Testis (tissue), 5 donors: ENCODE measurements at places on chromosomes 6 and 20. TPM values are rescaled to one million over a fixed set of nuclear protein-coding genes. Genes with fewer than 3 reads are reported as not detected.
A peak's percentile ranks its signal among the peaks of the same experiment; 100 is the strongest.

DNA sequence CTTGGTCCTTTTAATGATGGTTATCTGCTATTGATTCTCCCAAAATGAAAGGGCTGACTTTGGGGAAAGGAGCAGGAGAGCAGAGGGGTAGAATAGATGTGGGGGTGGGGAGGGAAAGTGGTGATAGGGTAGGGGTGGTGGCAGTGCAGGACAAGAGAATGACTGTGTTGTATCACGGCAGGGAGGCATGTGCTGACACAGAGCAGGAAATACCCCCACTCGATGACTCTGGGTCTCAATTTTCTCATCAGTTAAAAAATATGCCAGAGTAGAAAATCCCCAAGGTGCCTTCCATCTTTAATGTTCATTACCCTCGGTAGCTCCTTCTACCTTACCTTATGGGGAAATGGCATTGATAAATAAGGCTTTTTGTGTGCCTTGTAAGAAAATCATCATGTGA is 79.0 kb upstream of the ATXN1 start:
- H3K27me3 ChIP-seq, result no peaks in the 10 kb centered on the region
- H3K4me3 ChIP-seq, result no peak overlapping the region
- H3K4me1 ChIP-seq, result no peaks in the 10 kb centered on the region

GRCh38 chr20:20926222-20926905 is 179.8 kb downstream of the LINC00237 start:
- H3K36me3 ChIP-seq, result no peaks in the 10 kb centered on the region
- H3K4me1 ChIP-seq, result no peaks in the 10 kb centered on the region
- H3K4me3 ChIP-seq, result no peak overlapping the region
- H3K27me3 ChIP-seq, result no peaks in the 10 kb centered on the region
- no peak for DNase-seq
- H3K27ac ChIP-seq, result no peak overlapping the region

DNA sequence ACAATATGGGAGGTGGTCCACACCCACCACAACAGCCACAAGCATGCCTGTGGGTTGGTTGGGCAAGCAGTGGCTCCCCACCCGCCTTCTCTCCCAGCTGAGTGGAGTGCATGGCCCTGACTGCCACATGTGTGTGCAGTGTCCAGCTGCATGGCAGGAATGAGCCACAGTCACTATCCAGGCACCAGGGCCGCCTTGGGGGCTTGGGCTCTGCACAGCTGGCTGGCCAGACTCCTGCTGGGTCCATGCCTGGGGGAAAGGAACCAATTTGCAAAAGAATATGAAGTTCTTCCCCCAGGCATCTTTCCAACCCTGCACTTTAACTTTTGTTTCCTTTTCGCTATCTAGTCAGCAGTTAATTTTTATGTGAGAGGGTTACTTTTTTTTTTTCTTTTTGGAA is 11.6 kb upstream of the ASCC3 start:
- H3K27ac ChIP-seq, result no peak overlapping the region
- no peaks in the 10 kb centered on the region for H3K36me3 ChIP-seq
- H3K4me1 ChIP-seq, result peaks cover 14% of the 10 kb centered on the region
- H3K27me3 ChIP-seq, result no peaks in the 10 kb centered on the region

DNA sequence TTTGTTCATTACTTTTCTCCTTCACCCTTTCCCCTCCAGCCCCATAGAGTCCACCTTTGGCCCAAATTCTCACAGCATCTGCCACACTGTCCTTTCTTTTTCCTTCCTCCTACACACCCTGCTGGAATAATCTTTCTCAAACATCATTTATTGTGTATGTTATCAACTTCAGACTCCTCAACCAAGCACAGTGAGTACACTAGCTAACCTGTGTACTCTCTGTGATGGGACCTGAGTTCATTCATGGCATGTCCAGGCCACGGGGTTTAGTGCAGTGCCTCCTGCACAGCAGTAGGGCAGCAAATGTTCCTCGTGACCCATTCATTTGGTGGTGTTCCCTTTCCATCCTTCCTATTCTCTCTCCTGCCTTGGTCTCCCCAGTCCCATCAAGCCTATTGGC is 7.1 kb upstream of the ARMC12 start:
- H3K27ac ChIP-seq, result peak overlapping the region; percentile 98
- H3K27me3 ChIP-seq, result no peaks in the 10 kb centered on the region
- no peaks in the 10 kb centered on the region for H3K36me3 ChIP-seq
- no peak overlapping the region for H3K4me3 ChIP-seq

- no peak overlapping the region for H3K4me3 ChIP-seq
- no peak overlapping the region for H3K27ac ChIP-seq
- no peaks in the 10 kb centered on the region for H3K27me3 ChIP-seq
- no peaks in the 10 kb centered on the region for H3K36me3 ChIP-seq
- DNase-seq, result no peak
- no peaks in the 10 kb centered on the region for H3K4me1 ChIP-seq
Measured at GRCh38 chr6:2235777-2236495, 9.5 kb downstream of the GMDS start.

Gene MMUT
- total RNA-seq, result 17.3 TPM

Gene RIPOR2
- 3.7 TPM for total RNA-seq

Gene JPH2
- 1.9 TPM for total RNA-seq

Gene WASF1
- 204 TPM for total RNA-seq
